ENCODE measurements at places on chromosomes 11 and 22.

DNA sequence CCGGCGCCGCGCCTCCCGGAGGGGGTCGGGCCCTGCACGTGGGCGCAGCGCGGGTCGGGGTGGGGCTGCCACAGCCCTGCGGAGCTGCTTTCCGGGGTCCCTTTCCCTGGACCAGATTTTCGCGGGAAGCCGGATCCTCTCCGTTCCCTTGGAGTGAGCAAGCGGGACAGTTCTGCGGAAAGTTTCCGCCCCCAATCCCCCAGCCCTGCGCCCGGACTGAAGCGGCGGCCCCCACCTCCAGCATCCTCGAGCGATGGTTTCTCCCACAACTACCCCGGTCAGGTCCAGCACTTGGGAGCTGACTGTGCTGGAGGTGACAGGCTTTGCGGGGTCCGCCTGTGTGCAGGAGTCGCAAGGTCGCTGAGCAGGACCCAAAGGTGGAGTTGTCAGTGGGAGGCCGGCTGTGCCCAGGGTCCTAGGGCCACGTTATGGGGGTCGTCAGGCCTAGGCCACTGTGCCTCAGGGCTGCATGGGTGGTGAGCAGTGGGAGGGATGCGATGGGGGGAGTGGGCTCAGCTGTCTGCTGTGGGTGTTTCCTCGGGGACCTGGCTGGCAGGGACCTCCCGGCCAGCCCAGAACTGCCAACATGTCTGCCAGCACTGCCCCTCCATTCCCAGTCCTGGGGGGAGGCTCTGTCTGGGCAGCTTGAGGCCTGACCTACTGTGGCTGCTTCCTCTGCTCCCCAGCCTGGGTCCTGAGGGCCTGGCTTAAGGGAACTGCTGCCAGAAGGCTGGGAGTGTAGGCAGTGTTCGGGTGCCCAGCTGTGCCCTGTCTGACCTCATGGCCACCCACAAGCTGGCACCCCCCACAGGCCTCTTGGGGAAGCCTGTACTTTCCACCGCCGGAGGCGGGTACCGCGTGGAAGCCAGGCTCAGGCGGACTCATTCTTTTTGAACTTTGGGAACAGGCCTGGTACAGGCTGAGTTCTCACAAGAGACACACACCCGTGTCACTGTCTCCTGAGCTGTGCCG is 726 bp downstream of the ST3GAL4 start:
- no peak for DNase-seq

GRCh38 chr11:203945-204586 is 3.1 kb downstream of the BET1L start:
- no peak for DNase-seq

GRCh38 chr11:114308689-114309089 is 12.5 kb downstream of the NNMT start:
- DNase-seq: no peak

DNA sequence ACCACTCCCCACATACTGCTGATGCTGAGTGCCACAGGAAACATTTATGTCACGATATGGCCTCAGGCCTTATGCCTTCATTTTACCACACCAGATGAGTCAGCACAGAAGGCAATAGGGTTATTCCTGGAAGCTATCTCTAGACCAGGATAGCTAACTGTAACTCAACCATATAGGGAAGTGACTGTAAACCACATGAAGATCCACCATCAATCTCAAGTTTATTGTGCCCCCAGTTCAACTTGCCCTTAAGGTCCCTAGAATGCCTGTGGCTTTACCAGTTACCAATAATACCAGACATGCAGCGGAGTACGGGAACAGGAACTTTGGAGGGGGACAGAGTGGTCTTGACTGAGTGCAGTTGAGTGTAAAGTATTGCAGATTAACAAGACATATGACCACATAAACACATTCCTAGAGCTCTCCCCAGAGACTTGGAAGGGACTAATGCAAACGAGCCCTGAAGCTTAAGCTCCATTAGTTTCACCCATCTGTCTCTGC is 180.9 kb downstream of the KIF18A start:
- no peak for DNase-seq

- DNase-seq: no peak
Measured at GRCh38 chr11:119912229-119912628, 183.2 kb upstream of the NECTIN1 start.

GRCh38 chr11:94920311-94920710 is 53.0 kb downstream of the CWC15 start:
- DNase-seq: no peak

DNA sequence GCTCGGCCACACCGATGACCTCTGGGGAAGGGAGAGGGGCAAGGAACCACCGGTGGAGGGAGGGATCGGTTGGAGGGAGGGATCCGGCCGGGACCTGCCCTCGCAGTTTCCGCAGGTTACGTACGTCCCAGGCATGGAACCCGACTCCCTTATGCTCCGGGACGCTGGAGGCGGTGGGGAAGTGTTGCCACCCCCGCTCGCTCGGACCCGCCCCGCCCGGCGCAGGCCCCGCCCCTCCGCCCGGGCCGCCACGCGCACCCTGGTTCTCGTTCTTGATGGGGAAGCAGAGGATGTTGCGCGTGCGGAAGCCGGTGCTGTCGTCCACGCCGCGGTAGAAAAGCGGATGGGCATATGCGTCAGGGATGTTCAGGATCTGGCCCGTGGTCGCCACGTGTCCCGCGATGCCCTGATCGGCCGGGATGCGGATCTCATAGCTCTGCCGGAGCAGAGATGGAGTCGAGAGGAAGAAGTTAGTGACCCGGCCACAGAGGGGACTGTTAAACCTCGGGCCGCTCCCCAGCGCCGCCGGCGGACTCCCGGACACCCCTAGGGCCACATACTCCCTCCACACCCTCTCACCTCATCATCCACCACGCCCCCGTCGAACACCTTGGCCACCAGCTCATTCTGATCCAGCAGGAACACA is 89.8 kb downstream of the PDE2A start:
- DNase-seq: peak; percentile 68

DNA sequence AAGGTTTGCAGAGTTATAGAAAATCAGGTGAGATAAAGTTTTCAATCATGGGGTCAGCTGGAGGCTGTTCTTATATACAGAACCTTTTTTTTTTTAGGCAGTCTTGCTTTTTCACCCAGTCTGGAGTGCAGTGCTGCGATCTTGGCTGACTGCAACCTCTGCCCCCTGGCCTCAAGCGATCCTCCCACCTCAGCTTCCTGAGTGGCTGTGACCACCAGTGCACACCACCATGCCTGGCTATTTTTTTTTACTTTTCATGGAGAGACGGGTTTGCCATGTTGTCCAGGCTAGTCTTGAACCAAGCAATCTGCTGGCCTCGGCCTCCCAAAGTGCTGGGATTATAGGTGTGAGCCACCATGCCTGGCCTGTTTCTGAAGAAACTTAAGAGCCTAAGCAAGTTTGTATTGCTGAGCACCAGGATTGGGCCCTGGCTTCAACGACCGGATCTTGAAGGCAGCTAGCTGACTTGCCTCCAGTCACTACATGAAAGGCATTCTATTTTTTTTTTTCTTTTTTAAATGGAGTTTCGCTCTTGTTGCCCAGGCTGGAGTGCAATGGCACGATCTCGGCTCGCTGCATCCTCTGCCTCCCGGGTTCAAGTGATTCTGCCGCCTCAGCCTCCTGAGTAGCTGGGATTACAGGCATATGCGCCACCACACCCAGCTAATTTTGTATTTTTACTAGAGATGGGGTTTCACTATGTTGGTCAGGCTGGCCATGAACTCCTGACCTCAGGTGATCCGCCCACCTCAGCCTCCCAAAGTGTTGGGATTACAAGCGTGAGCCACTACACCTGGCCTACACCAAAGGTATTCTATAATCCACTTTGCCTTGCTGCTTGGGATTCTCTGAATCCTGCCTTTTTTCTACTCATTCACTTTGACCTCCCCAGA is 7.6 kb downstream of the XBP1 start:
- DNase-seq: no peak

- DNase-seq: no peak
Measured at GRCh38 chr11:131025421-131026125, 109.3 kb upstream of the SNX19 start.

- DNase-seq: no peak
Measured at GRCh38 chr11:126519764-126520734, 164.6 kb downstream of the ST3GAL4 start.

DNA sequence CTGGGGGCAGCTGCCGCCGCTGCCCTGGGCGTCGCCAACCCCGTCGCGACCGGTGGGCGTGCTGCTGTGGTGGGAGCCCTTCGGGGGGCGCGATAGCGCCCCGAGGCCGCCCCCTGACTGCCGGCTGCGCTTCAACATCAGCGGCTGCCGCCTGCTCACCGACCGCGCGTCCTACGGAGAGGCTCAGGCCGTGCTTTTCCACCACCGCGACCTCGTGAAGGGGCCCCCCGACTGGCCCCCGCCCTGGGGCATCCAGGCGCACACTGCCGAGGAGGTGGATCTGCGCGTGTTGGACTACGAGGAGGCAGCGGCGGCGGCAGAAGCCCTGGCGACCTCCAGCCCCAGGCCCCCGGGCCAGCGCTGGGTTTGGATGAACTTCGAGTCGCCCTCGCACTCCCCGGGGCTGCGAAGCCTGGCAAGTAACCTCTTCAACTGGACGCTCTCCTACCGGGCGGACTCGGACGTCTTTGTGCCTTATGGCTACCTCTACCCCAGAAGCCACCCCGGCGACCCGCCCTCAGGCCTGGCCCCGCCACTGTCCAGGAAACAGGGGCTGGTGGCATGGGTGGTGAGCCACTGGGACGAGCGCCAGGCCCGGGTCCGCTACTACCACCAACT is 1.0 kb downstream of the FUT4 start:
- DNase-seq: no peak

DNA sequence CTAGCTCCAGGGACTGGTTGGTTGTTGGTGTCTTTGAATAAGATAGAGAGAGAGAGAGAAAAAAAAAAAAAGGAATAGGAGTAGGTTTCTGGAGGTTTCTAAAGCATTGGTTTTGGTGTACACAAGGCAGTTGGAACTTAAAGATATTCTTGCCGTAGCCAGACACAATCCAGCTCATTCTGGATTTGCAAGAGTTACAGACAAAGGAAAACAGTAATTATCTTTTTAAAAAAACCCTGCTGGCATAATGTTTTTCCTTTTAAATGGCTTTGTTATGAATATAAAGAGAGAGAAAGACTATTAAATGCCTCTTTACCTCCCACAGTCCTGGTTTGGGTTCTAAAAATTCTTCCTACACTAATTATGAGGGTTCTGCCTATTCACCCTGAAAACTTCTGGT is 120.4 kb upstream of the RAG2 start:
- no peak for DNase-seq

Data from naive B cell (primary cell).